NCI-H226 (cell line): ENCODE measurements at places on chromosomes 16 and 17.

DNA sequence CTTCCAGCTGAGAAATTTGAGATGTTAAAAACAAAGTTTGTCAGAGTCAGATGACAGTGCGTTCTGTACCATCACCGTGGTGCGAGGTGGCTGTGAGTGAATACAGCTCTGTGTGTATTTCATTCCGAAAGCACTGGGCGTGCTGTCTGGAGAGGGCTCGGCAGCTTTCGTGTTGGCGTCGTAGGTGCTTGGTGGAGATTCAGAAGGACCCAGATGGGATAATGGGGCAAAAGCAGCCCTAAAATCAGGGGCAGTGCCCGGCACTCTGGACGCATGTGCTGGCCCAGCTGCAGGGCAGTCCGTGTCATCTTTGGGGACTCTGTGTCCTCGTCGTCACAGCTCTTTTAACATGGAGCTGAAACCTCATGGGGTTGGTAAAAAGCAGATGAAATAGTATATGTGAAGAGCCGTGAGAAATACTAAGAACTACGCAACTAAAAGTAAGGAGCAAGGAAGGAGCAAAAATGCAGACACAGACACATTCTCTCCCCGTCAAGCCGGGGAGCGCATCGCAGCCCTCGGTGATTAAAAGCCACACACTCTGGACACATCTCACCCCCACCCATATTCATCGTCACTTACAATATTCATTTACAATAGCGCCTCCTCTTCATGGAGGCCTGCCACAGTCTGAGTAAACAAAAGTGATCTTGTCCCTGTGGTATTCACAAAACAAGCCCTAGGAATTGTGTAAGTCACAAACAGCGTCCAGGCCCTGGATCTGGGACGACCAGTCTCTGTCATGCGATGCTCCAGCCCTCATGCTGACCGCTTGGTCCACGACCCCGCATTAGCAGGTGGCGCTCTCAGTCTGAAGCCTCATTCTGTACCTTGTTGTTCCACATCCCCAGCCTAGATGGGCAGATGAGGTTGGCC is 206.7 kb downstream of the RPTOR start:
- no peak for DNase-seq

- DNase-seq = no peak
Measured at GRCh38 chr17:80424261-80424660, 9.3 kb downstream of the ENDOV start.

DNA sequence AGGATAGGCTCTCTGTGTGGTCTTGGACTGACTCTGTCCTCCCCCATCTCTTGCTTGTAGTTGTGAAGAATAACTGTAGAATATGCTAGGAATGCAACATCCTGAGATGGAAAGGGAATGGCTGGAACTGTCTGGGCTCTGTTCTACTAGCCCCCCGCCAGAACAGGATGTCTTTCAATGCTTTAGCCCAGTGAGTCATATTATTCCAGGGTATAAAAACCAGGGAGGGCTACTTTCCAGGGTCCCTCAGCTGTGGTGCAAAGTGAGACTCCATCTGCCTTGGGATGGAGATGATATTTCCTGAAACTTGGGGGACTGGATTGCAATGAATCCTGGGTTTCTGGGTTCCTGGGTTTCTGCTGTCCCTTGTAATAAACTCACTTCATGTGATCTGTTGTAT is 32.1 kb downstream of the HYDIN start:
- DNase-seq = no peak

- no peak for DNase-seq
Measured at GRCh38 chr16:81277541-81278080, 37.2 kb upstream of the GAN start.
